Occipital lobe (tissue), 3 donors: ENCODE measurements at places on chromosomes 5 and 9. TPM values are rescaled to one million over a fixed set of nuclear protein-coding genes. Genes with fewer than 3 reads are reported as not detected.

Gene PTPRD
- 336 TPM for total RNA-seq

Gene GM2A
- 12.6 TPM for total RNA-seq

Gene CCDC183
- 2.8 TPM for total RNA-seq

Gene SERF1A
- 20.1 TPM for total RNA-seq

Gene FGD3
- 14.2 TPM for total RNA-seq

Gene C9
- total RNA-seq = not detected

Gene C9orf152
- total RNA-seq = not detected

Gene LECT2
- total RNA-seq = not detected

Gene ADAMTSL1
- 7.3 TPM for total RNA-seq

Gene REEP2
- 71.0 TPM for total RNA-seq

Gene ANKRD18A
- 6.9 TPM for total RNA-seq
